ENCODE measurements at places on chromosomes 3 and 15. TPM values are rescaled to one million over a fixed set of nuclear protein-coding genes. Genes with fewer than 3 reads are reported as not detected.
A peak's percentile ranks its signal among the peaks of the same experiment; 100 is the strongest.

Gene ALPK3
- 15.9 TPM for polyA plus RNA-seq

GRCh38 chr15:101625980-101626379 lies 26.2 kb downstream of the TM2D3 start:
- DNase-seq, result no peak

DNA sequence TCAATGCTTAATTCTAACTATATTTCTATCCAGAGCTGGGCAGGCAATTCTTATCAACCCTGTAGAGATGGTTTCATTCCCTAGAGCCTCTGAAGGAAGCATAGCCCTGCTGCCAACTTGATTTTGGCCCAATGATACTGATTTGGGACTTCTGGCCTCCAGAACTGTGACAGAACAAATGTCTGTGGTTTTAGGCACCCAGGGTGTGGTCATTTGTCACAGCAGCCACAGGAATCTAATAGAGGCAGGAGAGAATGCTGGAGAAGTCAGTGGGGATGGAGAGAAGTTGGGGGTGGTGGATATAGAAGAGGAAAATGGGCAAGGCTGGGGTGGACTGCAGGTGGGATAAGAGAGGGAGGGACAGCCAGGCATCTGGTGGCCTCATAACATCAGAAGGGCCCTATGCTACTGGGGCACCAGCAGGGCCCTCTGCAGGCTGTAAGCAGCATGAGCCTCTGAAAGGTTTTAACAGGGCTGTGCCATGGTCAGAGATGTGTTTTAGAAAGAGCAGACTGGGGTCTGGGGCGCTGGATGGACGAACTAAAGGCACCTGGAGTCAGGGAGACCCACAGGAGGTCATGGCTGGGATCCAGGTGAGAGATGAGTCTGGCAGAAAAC lies 19.8 kb downstream of the MRPS11 start:
- DNase-seq, result no peak

DNA sequence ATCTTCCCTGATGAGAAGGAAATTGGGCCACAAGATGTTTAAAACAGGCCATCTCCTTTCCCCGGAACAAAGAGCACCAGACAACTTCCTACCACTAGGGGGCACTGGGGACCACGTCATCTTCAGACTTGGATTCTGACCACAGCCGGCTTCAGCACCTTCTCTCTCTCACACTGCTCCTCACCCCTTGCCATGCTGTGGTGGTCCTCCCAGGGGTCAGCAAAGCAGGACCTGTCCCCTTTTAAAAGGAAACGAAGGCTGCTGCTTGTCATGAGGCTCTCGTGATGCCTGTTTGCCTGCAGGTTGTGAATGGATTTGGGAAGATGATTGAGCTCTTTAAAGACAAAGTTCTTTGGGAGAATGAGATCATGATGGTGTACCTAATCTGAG lies 16.2 kb downstream of the RFT1 start:
- DNase-seq, result peak; percentile 69

DNA sequence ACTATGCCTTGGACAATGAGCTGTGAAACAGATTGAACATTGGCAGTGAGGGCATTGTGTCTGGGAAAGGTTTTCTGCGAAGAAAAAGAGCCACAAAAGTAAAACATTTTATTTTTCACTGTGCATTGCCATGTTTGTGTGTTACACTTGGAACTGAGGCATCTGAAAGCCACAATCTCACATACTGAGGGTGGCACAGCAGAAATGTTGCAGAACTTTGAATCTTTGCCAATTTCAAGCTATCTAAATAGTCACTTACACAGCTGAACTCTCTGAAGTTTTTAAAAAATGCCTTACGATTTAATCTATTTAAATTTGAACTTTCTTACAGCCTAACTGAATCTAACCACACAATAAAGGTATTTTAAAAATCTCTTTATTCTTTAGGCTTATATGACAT lies 154.1 kb upstream of the GRM7 start:
- DNase-seq, result no peak

Gene C3orf49
- 0.40 TPM for polyA plus RNA-seq

- DNase-seq, result no peak
These were observed 696.3 kb upstream of the UBE2E2 start for GRCh38 chr3:22506871-22507270.

- DNase-seq, result no peak
These were observed 8.6 kb downstream of the GABRR3 start for GRCh38 chr3:98026425-98027084.

Gene CCR8
- polyA plus RNA-seq, result not detected

- no peak for DNase-seq
These were observed 379.5 kb upstream of the AGTR1 start for GRCh38 chr3:148318240-148318639.

GRCh38 chr15:25090073-25090733 lies 135.4 kb downstream of the SNRPN start:
- no peak for DNase-seq

Gene IL17RB
- polyA plus RNA-seq, result 15.4 TPM

DNA sequence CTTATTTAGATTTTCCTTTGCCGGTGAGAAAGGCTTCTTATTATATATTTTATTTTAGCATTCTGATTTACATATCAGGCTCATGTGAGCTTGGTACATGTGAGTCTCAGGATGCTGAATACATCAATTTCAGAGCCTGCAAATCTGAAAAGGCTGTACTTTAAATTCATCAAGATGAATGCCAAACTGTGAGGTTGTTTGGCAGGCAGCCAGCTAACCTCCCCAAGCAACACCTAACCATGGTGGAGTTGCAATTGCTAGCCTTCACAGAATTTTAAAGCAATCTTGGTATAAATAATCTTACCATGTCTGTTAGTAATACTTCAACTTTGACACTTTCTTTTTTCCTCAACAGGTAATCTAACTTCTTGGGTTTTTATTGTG lies 252.5 kb downstream of the CDIN1 start:
- no peak for DNase-seq
